ENCODE measurements at places on chromosomes 7 and 10. TPM values are rescaled to one million over a fixed set of nuclear protein-coding genes. Genes with fewer than 3 reads are reported as not detected.

TMEM196 gene
- total RNA-seq, result not detected

RET gene
- total RNA-seq, result 0.66 TPM

FAM25A gene
- not detected for total RNA-seq

CYP3A5 gene
- total RNA-seq, result 8.5 TPM

LRRC17 gene
- 8.2 TPM for total RNA-seq

PDE6C gene
- total RNA-seq, result not detected

PVRIG gene
- total RNA-seq, result 0.66 TPM

CDC14C gene
- not detected for total RNA-seq
